ENCODE measurements at places on chromosomes 13 and 19.

DNA sequence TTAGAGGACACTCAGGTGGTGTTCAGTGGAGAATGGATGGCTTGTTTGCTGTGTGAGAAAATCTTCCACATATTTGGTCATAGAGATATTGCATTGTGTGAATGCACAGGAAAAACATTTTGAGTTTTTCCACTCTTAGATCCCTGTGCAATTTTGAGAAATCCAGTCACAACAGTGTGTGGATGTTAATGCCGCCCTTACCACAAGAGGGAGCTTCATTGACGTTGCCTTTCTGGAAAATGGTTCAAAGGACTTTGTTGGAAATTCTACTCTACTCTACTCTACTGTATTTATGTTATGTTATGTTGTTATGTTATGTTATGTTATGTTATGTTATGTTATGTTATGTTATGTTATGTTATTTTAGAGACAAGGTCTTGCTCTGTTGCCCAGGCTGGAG, 13.4 kb downstream of the ZNF20 start:
- DNase-seq: no peak

- DNase-seq: no peak
These were observed 440.5 kb upstream of the SGCG start for GRCh38 chr13:22740264-22740663.

DNA sequence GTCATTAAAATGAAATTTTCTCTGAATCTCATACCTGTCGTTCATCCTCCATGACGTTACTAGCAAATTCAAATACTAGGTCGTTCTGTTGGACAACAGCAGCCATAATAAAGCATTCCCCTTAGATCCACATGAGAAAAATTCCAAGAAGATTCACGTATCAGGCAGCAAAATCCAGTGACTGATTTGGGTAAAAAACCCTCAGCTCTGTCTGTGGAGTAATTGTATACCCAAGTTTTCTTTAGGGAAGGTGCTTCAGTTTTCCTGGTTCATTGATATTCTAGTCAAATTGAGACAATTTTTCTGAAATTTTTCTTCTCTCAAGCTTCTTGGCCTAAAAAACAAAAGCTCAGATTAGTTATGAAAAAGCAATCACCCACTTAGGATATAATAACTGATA, 37.2 kb downstream of the ELF1 start:
- no peak for DNase-seq

DNA sequence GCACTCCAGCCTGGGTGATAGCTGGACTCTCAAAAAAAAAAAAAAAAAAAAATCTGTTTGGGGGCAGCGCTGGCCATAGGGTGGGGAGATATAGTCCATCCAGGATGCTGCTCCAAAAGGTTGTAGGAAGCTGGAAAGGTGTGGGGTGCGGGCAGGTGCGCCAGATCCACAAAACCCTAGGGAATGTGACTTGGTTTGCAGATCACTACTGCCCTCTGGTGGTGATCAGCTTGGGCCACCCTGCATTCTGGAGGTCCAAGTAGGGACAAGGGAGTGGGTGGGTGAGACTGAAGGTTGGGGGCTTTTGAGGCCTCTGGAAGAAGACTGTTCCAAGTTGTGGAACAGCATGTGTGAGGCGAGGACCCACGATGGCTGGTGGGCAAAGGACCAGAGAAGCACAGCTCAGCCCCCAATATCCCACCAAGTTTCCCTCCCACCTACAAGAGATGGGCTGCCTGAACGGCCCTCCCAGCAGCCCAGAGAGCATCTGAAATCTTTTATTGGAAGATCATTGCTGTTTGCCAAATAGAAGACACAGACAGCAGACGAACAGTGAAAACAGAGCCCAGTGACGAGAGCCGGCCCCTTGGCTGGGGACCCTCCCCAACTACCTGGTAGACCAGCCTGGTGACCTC, 10.4 kb upstream of the TYK2 start:
- peak; percentile 60 for DNase-seq

- no peak for DNase-seq
These were observed 1.4 kb downstream of the FFAR2 start for GRCh38 chr19:35449359-35450043.

DNA sequence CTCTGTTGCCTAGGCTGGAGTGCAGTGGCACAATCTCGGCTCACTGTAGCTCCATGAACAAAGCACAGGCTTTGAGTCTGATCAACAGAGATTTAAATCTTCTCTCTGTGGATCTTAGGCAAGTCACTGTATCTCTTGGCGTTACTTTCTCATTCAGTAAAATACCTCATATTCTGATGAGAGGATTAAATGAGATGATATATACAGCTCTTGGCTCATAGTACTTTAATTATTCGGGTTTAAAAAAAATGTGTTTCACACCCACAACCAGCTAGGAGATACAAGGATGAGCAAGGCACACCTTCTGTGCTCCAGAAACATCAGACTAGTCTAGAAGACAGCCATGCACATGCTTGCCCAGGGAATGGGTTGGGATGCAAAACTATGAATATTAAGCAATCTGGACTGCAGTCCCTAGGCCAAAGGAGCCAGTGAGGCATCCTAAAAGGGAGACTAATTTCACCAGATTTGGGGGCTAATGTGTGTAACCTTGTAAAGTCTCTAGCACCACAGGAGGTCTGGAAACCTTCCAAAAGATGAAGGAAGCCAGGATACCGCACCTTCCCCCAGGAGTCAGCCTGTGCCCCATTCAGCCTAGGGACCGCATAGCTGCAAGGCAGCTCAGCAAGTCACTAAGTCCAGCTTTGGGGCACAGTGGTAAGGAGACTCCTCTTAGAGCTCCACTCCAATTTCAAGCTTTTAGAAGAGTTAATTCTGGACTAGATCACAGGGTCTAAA, 2.5 kb downstream of the VPS36 start:
- no peak for DNase-seq

- no peak for DNase-seq
These were observed 43.4 kb upstream of the NFIC start for GRCh38 chr19:3323026-3323425.

DNA sequence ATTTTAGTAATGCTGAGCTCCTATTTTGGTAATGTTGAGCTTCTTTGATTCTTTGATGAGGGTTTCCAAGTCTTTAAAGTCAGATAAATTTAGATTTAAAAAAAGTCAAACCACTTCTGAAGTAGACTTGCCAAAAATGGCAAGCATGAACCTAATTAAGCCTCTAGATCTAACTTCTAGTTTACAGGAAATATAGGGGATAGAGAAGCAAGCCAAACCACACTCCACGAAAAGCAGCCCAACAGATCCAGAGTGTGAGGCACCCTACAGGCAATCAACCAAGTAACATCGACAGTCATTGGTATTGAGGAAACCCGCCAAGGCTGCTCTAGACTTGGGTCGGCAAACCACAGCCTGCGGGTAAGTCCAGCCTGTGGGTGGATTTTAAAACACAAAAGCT, 3.7 kb downstream of the GGACT start:
- DNase-seq: peak; percentile 66

GRCh38 chr19:13173139-13173737, 23.0 kb downstream of the IER2 start:
- DNase-seq: no peak

GRCh38 chr19:17842663-17843291, 5.0 kb downstream of the JAK3 start:
- no peak for DNase-seq

DNA sequence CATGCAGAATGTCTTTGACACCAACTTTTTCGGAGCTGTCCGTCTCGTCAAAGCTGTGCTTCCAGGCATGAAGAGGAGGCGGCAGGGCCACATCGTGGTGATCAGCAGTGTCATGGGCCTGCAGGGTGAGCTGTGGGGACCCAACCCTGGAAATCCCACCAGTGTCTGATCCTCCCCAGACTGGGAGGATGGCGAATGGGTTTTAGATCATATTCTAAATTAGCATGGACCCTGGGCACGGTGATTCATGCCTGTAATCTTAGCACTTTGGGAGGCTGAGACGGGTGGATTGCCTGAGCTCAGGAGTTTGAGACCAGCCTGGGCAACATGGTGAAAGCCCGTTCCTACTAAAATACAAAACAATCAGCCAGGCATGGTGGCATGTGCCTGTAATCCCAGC, 5.5 kb downstream of the RDH8 start:
- no peak for DNase-seq

DNA sequence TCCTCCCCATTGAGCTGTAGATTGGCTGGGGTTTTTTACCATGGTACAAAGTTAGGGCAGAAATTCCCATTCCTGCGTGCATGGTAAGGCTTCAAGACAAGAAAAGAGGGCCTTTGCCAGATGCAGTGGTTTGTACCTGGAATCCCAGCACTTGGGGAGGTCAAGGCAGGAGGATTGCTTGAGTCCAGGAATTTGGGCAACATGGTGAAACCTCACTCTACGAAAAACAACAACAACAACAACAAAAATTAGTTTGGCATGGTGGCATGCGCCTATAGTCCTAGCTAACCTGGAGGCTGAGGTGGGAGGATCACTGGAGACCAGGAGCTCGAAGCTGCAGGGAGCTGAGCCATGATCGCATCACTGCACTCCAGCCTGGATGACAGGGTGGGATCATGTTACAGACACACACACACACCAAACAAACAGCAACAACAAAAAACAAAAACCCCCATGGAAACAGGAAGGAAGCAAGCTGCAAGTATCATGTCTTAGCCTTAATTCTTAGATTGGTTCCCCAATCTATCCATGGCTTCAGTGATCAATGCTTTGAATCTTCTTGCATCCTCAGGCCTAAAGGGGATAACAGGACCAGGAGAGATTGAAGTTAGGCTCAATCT, 5.5 kb upstream of the WTIP start:
- DNase-seq: no peak

GRCh38 chr19:3225169-3225485, 666 bp downstream of the CELF5 start:
- no peak for DNase-seq

DNA sequence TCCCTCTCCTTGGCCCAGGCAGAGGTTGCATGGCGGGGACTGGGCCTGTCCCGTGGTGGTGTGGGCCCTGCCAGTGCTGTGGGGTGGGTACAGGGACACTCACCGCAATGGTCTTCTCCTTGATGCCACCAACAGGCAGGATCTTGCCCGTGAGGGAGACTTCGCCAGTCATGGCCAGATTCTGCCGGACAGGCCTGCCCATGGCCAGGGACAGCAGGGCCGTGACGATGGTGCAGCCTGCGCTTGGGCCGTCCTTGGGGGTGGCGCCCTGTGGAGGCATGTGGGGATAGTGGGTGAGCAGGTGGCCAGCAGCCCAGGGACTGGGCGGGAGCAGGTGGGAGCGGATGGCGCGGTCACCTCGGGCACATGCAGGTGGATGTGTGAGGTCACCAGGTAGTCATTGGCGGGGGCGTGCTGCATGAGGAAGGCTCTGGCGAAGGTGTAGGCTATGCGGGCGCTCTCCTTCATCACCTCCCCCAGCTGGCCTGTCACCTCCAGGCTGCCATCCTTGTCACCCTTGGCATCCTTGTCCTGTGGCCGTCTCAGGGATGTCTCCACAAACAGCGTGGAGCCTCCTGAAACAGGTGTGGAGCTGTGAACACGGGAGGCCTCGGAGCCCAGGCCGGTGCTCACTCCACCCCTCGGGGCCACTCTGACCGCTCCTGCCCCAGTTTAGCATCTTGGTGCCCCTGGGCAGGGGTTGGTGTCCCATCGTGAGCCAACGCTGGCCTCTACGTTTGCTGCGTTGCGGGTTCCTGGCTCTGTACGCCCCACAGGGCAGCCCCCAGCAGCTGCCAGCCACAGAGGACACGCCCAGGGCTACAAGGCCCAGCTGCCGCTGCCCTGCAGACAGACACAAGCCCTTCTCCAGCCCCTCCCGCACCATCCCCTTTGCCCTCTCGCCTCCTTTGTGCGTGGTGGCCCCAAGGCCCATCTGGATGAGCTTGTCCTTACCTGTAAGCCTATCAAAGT, 3.4 kb downstream of the RPL36 start:
- DNase-seq: no peak

GRCh38 chr19:1534972-1535371, 11.1 kb downstream of the PLK5 start:
- no peak for DNase-seq

- DNase-seq: no peak
These were observed 14.7 kb downstream of the TMPRSS9 start for GRCh38 chr19:2374808-2375207.

- no peak for DNase-seq
These were observed 27.6 kb upstream of the TPT1 start for GRCh38 chr13:45368571-45368970.
